ENCODE measurements at places on chromosomes 2 and 18.

DNA sequence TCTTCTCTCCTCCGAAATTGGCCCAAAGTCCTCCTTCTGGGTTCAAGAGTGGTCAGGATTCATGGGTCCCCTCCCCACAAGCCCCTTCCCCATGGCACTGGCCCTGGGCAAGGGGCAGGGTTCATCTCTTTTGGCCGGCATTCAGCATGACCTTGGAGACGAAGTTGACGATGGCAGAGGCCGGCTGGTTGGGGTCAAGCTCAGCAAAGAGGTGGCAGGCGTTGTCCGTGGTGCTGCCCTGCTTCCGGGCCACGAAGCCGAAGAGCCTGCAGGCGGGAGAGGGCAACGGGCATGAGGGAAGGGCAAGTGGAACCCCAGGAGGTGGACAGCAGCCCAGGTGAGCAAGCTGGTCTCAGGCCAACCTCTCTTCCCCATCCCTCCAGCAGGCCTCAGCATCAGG is 198.5 kb downstream of the TNS1 start:
- peak; percentile 71 for DNase-seq

- DNase-seq, result no peak
These were observed 146.0 kb downstream of the VAPA start for GRCh38 chr18:10059610-10060468.

- DNase-seq, result no peak
These were observed 28.0 kb upstream of the KCMF1 start for GRCh38 chr2:84942964-84943421.

- no peak for DNase-seq
These were observed 479.3 kb upstream of the HS6ST1 start for GRCh38 chr2:128797937-128798336.

DNA sequence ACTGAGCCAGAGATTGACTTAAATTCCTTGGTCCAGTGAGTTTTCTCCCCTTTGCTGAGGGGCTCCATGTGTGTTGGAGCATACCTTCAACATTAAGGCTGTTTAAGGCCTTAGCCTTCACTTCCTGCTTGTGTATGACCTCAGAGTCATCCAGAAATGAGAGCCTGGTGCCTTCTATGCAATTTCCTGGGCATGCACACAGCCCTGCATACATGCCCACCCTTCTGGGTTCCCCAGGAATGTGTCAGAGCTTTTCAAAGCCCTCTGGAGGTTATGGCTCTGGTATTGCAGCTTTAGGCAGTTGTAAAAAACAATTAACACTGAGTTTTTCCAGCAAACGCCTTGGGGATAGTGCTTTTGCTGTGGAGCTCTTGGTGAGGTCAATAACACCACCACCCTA is 16.7 kb downstream of the IL1R1 start:
- DNase-seq, result no peak

DNA sequence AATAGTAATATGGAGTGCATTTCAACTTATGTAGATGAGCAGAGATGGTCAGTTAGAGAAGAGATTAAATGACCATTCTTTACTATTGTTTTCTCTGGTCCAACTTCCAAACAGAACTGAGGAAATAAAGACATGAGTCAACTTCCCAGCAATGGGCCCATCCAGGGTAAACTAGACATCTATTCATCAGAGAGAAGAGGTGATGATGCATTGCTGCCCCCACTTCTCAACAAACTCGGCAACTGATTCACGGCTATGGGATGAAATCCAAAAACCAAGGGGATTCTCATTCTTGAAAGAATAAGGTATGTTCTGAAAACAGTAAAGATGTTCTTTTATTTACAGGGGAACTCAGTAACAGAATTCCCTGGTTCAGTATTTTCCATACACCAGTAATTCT is 190.7 kb downstream of the RDH14 start:
- DNase-seq, result no peak
